ENCODE measurements at places on chromosomes 4 and X.

- no peak for DNase-seq
These were observed 672 bp downstream of the TCEAL3 start for GRCh38 chrX:103608306-103608963.

DNA sequence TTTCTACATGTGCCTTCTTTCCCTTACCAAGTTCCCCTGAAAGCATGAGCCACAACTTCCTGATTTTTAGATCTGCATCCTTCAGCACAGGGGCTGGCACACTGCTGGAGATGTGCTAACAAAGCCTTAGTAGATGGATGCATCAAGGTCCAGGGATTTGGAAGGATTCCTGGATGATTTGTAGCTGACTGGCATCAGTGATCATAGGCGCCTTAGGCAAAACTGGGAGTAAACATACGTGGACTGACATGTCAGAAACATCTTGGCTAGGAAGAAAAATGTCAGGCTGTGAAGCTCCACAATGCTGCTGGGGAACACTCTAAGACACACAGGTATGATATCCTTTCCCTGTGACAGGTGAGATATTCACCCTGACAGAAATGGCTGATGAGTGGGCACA, 156.4 kb downstream of the AMELX start:
- DNase-seq, result no peak

DNA sequence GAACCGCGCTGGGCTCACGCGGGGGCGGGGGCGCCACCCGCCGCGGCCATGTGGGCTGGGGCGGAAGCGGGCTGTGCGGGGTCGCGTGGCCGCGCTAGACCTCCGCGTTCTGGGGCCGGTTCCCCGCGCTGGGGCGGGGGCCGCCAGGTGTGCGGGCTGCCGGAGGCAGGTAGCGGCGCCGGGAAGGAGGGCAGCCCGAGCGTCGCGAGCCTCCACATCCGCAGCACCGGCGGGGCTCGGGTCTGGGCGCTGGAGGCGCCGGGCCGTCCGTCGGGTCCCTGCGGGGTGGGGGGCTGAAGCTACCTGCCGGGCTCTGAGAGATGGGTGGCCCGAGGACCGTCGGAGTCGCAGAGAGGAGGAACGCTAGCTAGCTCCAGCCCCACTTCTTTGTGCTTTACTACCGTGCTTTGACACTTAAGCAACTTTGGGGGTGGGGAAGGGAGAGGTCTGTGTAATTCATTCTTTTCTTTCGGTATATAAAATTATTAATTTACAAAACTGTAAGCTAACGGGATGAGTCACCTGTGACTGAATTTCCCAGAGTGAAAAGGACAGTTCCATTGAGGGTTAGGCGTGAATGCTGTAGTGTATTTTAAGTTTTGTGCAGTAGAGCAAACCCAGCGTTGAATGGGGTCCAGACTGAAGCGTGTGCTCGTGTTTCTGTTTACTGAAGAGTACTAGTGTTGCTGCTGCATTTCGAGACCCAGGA, 689 bp downstream of the METAP1 start:
- DNase-seq, result no peak

DNA sequence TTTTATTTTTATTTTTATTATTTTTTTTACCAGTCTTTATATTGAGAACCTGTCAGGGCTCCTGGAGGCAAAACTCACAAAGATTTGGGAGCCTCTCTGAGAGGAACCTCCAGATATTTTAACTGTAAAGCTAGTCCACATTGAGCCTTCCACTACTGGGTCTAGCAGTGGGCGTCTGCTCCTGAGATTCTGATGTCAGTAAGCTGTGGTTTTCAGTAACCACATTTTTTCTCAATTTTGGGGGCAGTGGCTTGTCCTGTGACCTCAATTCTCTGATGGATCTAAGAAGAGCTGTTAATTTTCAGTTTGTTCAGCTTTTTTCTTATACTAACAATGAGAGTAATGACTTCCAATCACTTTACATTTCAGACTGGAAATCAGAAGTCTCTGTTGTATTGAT, 23.6 kb upstream of the GPRASP1 start:
- DNase-seq, result no peak

DNA sequence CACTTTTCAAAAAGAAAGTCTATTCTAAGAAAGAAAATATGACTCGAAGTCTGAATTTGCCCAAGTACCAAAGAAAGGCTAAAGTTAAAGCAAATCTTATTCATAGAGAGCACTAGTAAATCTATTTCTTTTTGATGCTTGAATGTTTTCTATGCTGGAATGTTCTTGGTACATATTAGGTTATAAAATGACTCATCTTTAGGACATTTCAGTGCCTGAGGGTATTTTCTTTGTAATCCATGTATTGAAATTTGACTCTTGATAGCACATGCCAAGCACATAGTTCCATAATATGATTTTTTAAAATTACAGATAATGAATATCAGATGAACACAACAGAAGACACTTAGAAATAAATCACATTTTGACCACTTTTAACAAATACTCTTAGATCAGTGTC, 232.8 kb downstream of the TRIML1 start:
- no peak for DNase-seq

Data from activated B cell treated with CpG ODN at 0.5 μM for 24 hours (primary cell).